PC-3 (cell line): ENCODE measurements at places on chromosomes 1 and 21. TPM values are rescaled to one million over a fixed set of nuclear protein-coding genes. Genes with fewer than 3 reads are reported as not detected.

GRCh38 chr1:11943619-11944018 lies 9.1 kb downstream of the PLOD1 start:
- DNase-seq = no peak

TCP10L gene
- total RNA-seq = 0.23 and 2.1 TPM in 2 replicates

RRP1 gene
- total RNA-seq = 76.4 and 96.6 TPM in 2 replicates

ATP6V1G3 gene
- total RNA-seq = not detected in 2 replicates

DNA sequence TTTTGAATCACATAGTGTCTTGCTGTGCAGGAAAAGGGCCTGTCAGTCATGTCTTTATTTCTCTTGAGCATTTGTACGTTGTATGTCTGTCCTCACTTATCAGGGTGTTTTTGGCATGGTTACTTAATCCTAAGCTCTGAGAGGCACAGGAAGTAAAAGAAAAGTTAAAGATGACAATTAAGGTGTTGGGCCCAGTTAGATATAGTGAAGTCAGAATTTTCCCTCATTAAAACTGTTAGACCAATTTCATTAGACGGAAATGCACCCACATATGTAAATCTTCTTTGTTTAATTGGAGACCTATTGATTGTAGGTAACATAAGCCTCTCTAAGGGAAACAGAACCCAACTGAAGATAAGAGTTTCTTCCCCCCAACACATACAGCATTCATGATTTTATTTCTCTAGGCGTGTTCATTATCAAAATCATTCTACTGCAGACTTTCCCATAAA lies 21.9 kb downstream of the NFIA start:
- no peak for DNase-seq
